ENCODE measurements at places on chromosomes 12 and 14.

- no peak for DNase-seq
These were observed 29.4 kb downstream of the PPP2R5E start for GRCh38 chr14:63513756-63514155.

GRCh38 chr12:43758247-43758727 is 303 bp downstream of the PUS7L start:
- DNase-seq: no peak

- DNase-seq: no peak
These were observed 1.8 kb upstream of the AHNAK2 start for GRCh38 chr14:104979758-104980610.

DNA sequence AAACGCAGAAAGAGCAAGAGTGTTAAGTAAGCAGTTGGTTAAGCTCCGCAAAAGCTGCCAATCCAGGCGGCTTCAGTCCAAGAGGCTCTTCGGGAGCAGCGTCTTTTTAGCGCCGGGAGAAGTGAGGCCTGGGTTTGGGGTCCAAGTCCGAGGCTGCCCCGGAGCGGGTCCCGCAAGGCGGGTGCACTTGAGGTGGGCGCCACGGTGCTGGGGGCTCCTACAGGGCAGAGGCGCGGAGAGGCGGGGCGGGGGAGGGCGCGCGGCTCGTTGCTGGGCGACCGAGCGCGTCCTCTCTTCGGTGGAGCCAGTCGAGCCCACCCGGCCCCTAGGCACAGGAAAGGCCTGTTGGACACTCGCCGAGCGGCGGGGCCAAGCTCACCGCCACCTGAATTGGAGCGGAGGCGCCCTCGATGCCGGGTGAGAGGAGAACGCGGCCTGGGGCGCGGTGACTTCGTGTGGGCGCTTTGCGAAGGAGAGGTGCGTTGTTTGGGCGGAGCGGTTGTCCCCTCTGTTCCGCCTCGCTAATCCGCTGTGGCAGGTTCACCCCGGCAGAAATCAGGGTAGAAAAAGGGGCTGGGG is 15.6 kb downstream of the TTC6 start:
- no peak for DNase-seq

DNA sequence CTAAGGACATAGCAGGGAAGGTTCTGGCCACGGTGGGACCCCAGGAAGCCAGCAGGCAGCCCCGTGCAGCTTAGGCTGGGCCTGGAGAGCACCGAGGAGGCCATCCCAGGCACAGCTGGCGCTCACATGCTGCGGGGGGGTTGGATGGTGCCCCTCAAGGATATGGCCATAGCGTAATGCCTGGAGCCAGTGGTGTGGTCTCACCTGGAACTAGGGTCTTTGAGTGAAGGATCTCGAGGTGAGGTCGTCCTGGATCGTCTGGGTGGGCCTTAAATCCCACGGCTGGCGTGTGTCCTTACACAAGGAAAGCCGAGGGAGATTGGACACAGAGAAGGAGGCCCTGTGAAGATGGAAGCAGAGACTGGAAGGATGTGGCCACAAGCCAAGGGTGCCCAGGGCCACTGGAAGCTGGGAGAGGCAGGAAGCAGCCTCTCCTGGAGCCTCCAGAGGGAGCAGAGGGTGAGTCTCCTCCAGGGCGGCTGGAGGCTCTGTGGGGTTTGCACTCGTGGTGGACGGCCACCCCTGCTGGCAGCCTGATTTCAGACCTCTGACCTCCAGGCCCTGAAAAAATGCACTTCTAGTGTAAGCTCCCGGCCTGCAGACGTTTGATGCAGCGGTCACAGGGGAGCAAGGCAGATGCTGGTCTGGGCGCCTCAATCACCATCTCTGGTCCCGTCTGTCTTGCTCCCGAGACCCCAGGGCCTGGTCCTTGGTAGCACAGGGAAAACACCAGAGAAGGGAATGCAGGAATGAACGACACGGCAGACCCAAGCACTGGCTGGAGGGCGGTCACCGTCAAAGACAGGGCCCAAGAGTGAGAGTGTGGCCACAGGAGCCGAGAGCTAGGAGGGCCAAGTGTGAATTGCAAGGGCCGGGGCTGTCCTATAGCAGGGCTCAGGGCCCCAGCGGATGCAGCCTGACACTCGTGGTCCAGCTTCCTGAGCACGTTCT is 218.6 kb downstream of the KIF26A start:
- no peak for DNase-seq

GRCh38 chr14:60093080-60093479 is 1.4 kb downstream of the PCNX4 start:
- DNase-seq: no peak

DNA sequence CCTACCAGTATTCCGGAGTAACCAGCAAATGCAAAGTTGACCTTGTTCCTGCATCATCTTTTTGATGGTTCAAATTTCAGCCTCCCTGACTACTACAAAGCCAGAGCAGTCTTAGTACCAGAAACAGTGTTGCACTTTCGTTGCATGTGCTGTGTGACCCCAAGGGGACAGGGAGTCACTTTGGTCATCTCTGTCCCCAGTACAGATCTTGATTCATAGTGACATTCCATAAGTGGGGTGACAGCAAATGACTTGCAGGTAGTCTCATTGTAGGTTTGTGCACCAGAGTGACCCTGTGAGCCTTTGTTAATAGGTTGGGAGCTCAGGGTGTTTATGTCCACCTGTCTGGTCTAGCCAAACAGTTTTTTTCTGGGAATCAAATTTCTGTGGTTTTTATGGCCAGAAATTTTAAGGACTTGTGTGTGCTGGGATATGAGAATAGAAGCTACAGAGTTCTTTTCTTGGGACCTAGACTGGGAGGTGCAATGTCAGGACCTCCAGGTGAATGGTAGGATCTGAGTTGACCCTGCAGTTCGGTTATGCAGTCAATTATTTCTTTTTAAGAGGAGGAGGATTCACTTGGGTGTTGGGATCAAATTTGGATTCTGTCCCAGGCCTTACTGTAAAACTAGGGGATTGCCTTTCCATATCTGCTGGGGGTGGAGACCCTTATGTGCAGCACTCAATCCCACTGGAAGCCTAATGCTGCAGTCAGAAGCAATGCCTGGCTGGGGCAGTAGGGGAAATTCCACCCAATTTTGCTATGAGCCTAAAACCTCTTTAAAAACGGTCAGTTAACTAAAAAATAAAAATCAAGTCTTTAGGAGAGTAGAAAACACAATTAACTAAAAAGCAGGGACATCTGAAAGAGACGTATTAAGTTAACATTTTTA is 10.1 kb downstream of the EIF5 start:
- no peak for DNase-seq

GRCh38 chr12:74794522-74794921 is 256.9 kb downstream of the ATXN7L3B start:
- no peak for DNase-seq

- DNase-seq: no peak
These were observed 145.6 kb downstream of the ATP23 start for GRCh38 chr12:58086930-58087329.

DNA sequence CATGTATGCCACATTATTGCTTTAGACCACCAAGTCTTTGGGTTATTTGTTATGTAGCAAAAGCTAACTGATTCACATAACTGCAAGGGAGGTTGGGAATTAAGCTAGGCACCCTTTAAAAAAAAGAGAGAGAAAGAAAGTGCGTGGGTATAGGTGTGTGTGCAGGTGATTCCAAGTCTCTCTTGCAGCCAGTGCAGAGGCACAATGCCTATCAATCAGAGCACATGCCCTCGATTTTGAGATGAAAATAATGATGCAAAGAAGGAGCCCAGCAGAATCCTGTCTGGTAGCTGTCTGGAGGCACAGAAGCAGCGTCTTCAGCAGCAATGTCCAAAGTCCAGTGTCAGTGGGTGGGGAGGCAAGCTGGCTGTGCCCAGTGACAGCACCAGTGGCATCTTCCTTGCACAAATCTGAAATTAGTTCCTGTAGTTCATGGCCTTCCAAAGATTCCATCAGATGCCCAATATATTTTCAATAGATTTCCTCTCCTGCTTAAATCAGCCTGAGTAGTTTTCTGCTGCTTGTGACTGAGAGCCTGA is 62.4 kb upstream of the TBPL2 start:
- no peak for DNase-seq

DNA sequence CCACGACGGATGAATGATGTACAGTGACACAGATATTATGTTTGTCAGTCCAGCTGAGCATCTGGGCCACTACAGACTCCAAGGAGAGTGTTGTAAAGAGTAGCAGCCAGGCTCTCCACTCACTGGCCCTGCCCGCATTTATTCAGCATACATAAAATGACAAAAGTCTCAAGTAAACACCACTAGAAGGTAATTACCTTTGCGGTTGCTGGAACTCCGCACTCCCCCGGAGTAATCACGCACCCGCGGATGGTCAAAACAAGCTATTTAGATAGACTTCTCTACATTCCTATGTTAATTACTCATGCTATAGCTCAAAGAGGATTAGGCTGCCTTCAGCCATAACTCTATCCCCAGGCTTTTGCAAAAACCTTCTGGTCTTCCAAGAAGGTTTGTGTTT is 18.8 kb upstream of the STRAP start:
- no peak for DNase-seq

- peak; percentile 41 for DNase-seq
These were observed 33.6 kb upstream of the HNF1A start for GRCh38 chr12:120944645-120945217.

GRCh38 chr12:17853054-17853453 is 236.9 kb downstream of the RERGL start:
- no peak for DNase-seq

DNA sequence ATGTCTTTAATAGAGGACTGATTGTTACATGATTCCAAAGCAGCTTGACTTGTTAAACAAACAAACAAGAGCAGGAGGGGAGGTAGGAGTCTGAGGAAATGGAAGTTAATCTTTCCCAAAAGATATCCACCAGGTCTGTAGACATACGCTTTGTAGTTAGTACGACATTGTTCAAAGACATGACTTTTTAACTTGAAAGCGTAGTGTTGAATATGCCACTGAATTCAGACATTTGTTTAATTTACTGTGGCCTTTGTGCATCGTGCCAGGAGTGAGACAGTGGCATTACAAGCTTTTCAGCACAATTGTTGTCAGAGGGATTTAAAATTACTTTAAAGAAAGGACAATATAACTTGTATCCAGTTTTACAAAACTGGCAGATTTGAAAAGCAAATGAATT is 53.0 kb downstream of the SAV1 start:
- no peak for DNase-seq

- DNase-seq: no peak
These were observed 381.3 kb downstream of the TMTC2 start for GRCh38 chr12:83067981-83068380.

DNA sequence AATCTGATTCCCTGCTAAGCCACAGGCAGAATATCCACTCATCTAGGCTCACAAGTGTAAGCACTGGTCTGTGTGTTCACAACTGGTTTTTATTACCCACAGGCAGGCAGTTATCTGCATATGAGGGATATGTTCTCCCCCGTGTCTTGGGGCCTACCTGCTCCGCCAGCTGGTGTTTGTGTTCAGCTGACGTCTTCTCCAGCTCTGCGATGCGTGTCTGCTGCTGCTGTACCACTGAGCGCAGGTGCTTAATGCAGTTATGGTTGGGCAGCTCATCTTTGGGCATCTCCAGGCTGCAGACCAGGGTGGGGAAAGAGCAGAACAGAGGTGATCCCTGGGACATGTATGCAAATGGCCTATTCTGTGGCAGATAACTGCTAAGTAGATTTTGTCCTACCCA is 13.7 kb downstream of the RNF41 start:
- DNase-seq: no peak

DNA sequence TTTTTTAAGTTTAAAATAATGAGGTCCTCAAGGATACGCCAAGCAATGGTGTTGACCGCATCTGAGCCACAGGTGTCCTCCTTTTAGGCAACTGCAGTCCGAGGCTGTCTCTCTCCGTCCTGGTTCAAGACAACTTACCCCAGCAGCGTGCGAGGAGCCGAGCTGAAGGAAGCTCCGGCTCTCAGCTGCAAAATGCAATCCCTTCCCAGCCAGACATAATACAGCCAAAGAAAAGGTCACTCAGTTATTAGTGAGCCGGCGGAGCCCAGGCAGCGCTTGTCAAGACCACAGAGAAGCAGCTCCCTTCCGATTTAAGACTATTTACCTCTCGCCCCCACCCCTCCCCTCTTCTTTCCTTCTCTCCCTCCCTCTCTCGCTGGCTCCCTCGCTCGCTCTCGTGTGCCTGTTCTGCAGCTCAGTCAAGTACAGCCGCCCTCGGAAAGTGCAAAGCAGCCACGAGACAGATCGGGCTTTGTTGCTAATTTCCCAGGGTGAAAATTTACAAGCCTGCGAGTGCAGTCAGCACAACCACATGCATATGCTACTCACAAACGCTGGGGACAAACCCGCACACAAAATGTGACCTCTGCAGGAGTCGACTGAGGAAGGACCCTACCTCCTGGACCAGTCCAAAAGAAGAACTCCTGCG is 363 bp upstream of the LMO3 start:
- no peak for DNase-seq

DNA sequence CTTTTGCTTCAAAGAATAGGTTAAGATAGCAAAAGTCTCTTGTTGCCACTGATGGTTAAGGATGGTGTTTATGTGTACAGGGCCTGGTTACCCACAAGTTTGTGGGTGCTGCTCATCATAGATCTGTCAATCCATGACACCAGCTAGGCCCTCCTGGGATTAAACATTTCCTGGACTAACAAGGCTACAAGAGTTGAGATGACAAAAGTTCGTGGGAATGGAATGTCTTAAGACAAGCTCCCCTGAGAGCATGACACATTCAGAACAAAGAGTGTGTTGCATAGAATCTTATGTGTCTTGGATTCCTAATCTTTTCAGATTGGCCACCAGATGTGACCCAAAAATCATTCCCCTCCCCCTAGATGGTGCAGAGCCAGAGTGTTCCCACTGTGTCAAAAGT is 592.5 kb upstream of the USP15 start:
- no peak for DNase-seq

DNA sequence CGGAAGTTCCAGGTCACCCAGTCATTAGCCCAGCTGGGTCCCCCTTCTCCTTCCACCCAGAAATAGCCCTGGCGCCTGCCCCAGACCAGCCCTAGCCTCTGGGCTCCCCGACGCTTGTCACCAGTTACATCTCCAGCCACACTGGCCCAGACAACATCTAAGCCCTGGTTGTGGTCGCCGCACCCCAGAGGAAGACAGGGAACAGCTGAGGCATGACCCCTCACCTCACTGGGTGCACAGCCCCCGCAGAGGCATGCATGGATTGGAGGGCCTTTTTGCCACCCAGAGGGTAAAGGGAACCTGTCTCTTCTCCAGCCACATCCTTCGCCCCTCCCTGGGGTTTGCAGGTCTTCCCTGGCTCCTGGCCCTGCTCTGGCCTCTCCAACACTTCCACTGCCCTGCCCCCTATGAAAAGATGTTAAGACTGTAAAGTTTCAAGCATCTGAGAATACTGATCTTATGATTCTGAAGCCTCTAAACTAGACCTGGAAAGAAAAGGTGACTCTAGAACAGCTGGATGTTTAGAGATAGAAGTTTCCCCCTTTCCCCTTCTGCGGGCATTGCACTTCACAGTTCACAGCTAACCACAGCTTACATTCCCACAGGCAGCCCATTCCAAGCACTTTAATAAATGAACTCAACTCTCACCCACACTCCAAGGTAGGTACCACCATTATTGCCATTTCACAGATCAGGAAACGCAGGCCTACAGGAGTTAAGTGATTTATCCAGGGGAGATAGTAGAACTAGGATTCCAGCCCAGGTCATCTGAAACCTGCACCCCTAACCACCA is 14.7 kb downstream of the TMEM119 start:
- no peak for DNase-seq

- no peak for DNase-seq
These were observed 27.7 kb downstream of the PPP4R3A start for GRCh38 chr14:91482263-91483013.
